ENCODE measurements at places on chromosomes 7 and 10.

- no peak for DNase-seq
Measured at GRCh38 chr7:34143402-34143801, 238.1 kb downstream of the BMPER start.

DNA sequence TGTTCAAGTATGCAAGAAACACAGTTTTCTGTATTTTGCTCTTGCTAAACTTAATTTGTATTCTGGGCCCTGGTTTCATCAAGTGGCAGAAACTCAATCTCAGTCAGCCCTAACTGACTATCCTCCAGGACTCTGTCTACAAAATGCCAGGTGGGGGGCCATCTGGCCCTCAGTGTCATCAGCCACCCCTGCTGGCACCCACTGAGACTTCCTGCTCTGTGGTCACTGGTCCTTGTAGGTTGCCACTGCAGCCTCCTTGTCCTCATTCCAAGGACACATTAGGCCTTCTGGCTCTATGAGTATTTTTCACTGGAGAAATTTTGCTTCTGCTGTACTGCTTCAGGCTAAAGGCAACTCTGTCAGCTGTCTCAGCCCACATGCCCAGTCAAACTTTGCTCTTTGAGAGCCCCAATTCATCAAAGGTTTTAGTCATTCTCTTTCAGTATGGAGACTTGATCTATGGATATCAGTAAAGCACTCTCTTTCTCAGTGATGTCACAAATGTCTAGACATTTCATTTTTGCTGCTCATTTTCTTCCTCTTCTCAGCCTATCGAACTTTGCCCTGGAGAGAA lies 163.6 kb downstream of the KCND2 start:
- no peak for DNase-seq

- no peak for DNase-seq
Measured at GRCh38 chr7:21256310-21256877, 171.5 kb upstream of the SP4 start.

- DNase-seq = no peak
Measured at GRCh38 chr7:13077466-13077865, 390.0 kb downstream of the ARL4A start.

DNA sequence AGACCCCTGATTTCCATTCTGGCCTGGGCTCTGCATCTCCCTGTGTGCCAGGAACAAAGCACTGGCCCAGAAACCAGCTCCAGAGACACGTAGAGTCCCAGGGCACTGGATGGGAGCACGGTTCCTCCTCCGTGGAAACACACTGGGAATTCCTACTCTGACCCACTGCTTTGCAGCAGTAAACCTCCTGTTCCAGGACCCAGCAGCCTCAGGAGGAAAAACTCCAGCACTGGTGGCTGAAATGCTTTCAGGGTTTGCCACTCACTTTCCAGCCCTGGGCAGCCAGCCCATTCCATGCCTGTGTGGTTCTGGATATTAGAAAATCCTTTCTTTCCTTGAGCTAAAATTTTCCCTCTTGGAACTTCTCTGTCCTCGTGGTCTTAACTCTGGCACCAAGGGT lies 58.0 kb downstream of the FAM171A1 start:
- DNase-seq = no peak

DNA sequence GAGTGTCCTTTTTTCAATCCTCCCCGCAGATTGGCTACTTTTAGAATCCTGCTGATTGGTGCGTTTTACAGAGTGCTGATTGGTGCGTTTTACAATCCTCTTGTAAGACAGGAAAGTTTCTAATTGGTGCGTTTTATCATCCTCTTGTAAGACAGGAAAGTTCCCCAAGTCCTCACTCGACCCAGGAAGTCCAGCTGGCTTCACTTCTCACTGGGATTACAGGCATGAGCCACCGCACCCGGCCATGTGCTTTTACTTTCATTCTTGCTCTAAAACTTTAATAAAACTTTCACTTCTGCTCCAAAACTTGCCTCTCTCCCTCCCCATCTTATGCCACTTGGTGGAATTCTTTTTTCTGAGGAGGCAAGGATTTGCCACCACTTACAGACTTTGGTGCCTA lies 17.0 kb upstream of the WAPL start:
- DNase-seq = no peak

GRCh38 chr7:20211376-20211775 lies 5.8 kb downstream of the MACC1 start:
- DNase-seq = no peak

DNA sequence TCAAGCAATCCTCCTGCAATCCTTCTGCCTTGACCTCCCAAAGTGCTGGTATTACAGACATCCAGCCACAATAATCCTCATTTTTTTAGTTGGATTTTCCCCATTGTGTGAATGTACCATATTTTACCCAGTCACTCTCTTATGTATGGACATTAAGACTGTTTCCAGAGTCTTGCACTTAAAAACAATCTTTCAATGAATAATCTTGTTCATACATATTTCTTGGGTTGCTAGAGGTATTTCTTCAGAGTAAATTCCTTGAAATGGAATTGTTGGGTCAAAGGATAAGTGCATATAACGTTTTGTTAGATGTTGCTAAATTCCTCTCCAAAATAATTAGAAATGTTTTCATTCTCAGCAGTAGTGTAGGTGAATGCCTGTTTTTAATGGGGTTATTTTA lies 283.1 kb upstream of the KAT6B start:
- DNase-seq = no peak

GRCh38 chr10:69123306-69123746 lies 652 bp upstream of the VPS26A start:
- DNase-seq = peak; percentile 46

- no peak for DNase-seq
Measured at GRCh38 chr10:73762915-73763314, 18.7 kb downstream of the SEC24C start.

DNA sequence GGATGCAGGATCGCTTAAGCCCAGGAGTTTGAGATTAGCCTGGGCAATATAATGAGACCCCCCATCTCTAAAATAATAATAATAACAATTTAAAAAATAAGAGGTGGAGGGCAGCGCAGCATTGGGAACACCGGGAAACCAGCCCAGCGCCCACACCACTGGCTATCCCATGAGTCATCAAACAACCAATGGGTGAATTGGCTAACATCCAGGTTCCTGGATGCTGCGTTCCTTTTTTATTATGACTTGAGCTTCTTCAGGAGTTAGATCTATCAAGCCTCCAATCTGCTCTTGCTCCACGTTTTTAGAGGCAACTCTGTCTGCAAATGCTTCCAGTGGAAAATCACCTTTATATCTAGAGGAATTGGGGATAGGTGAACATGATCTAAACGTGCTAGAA lies 10.0 kb upstream of the LRRC4 start:
- no peak for DNase-seq

GRCh38 chr10:13421382-13421917 lies 73.4 kb upstream of the SEPHS1 start:
- DNase-seq = no peak

DNA sequence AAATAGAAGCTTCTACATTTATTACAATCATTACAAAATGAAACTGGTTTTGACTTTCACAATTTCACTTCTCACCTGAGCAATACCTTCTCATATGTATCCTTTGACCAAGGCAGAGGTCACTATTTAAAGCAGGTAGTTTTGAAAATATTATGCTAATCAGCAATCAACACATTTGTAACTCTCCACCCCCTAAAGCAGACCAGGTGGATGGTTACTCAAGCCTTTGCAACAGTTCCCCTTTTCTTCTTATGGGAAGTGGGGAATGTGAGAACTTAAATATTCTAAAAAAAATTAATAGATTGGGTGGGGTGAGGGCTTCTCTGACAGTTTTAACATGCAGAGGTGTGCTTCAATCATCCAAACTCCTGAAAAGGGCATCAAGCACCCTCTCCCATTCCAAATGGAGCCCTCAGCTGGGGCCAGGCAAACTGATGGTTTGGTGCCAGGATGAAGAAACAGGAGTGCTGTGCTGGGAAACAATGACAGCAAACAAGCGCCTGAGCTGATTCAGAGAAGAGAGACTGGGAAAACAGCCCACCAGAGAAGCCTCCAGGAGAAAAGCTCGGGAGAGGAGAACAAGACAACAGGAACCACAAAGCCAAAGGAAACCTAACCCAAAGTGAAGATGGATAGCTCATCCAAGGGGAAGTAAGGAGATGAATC lies 17.1 kb downstream of the RAPGEF5 start:
- DNase-seq = no peak
